ENCODE measurements at places on chromosomes 6 and 20.

GRCh38 chr6:20105838-20106237, 106.4 kb downstream of the MBOAT1 start:
- no peak for DNase-seq

DNA sequence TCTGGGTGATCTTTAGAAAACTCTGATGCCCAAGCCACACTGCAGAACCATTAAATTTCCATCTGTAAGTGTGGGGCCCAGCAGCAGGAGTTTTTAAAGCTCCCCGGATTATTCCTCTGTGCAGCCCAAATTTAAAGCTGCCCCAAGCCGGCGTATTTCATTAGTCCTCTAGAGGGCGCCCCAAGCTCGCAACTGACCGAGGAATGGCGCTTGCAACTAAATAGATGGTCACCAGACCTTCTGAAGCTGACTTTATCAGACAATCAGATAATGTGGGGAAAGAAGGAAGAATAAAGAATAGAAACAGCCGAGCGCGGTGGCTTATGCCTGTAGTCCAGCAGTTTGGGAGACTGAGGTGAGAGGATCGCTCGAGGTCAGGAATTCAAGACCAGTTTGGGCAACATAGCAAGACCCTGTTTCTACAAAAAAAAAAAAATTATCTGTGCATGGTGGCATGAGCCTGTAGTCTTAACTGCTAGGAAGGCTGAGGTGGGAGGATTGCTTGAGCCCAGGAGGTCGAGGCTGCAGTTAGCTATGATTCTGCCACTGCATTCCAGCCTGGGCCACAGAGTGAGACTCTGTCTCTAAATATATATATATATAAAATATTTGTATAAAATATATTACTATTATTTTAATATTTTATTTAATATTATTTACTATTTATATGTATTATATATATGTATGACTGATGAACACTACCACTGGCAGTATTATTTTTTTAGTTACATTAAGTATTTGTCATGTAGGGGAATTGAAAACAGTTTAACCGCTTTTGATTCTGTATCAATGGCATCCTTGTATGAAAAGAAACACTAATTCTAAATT, 56.0 kb downstream of the OTOR start:
- peak; percentile 64 for DNase-seq

- no peak for DNase-seq
These were observed 248.4 kb upstream of the IRAK1BP1 start for GRCh38 chr6:78618970-78619369.

- no peak for DNase-seq
These were observed 36.4 kb downstream of the TGM2 start for GRCh38 chr20:38128691-38129090.

GRCh38 chr20:21702553-21703470, 2.7 kb upstream of the PAX1 start:
- peak; percentile 90 for DNase-seq

- no peak for DNase-seq
These were observed 40.4 kb downstream of the TAB2 start for GRCh38 chr6:149357726-149358538.

- no peak for DNase-seq
These were observed 42.0 kb upstream of the KIF16B start for GRCh38 chr20:16615199-16615598.
